ENCODE measurements at places on chromosomes 12 and 14.

- no peak for DNase-seq
These were observed 7.0 kb downstream of the PTPN11 start for GRCh38 chr12:112425582-112426382.

DNA sequence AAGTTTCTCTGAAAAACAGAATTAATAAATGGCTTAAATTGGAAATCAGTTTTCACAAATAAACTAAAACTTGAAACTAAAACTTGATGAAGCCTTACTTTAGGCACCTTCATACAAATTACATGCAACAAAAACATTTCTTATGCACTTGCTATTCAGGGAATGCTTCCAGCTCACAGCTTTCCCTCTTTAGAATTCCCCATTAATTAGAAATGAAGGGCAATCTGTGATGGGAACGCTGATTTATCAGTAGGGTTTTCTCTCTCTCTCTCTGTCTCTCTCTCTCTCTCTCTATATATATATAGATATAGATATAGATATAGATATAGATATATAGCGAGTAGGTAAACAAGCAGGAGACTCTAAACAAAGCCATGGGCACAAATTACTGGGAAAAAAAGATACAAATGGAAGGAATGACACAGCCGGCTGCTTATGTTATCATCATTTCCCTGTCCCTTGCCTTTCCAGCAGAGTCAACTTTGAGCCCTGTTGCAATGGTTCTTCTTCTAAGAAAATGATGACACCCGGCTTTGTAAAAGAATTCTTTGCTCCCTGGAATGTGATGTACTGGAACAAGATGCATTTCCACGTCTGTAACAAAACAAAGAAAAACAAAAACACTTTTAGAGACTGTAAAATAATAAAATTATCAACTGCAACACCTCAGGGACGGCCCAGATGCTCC is 1121.6 kb upstream of the TMEM132C start:
- no peak for DNase-seq

- no peak for DNase-seq
These were observed 451.4 kb upstream of the PDE3A start for GRCh38 chr12:19916974-19917373.

- no peak for DNase-seq
These were observed 50.4 kb upstream of the EML1 start for GRCh38 chr14:99742509-99743487.

GRCh38 chr14:71403656-71404055 is 496.4 kb downstream of the PCNX1 start:
- DNase-seq, result peak; percentile 13

- no peak for DNase-seq
These were observed 25.4 kb downstream of the CHST11 start for GRCh38 chr12:104482113-104482512.

DNA sequence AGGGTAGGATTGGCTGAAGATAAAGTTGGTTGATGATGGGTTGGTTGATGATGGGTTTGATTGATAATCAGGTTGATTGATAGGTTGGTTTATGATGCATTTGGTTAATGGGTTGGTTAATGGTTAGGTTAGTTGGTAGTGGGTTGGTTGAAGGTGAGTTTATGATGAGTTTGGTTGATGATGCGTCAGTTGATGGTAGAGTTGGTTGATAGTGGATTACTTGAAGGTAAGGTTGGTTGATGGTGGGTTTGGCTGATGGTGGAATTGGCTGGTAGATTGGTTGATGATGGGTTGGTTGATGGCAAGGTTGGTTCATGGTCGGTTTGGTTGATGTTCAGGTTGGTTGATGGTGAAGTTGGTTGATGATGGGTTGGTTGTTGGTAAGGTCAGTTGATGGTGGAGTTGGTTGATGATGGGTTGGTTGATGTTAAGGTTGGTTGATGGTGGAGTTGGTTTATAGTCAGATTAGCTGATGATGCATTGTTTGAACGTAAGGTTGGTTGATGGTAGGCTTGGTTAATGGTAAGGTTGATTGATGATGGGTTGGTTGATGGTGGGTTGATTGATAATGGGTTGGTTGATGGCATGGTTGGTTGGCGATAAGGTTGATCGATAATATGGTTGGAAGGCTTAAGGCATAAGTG is 146.4 kb downstream of the ADGRD1 start:
- no peak for DNase-seq

DNA sequence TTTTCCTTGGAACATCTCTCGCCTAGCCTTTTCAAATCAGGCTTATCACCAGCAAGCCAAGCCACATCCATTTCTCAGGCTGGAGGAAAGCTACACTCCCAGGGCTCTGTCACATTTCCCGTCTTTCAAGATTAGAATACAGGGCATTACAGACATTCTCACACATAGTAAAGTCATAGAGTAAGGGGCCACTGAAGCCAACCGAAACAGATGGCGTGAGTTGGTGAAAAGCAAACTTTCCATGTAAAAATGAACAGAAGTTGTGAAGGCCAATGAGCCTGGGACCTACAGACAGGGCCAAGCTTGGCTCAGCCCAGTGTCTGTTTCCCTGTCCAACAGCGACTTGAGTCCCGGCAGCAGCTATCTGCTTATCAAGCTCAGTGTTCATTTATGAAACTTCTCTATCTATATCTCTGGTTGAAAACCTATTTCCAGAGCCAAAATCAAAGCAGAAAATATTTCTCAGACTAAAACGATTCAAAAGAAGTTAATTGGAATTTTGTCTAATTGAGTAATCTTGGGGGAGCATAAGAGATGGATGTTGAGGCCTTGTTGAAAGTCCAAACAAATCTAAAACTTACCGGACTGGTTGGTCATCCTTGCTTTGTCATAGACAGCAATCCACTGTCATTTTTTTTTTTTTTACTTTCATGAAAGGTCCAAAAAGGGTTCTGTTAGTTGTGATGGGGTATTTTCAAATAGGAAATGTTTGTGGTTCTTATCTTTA is 105.6 kb downstream of the DAAM1 start:
- DNase-seq, result no peak

- no peak for DNase-seq
These were observed 52.0 kb downstream of the PIK3C2G start for GRCh38 chr12:18313306-18313705.

DNA sequence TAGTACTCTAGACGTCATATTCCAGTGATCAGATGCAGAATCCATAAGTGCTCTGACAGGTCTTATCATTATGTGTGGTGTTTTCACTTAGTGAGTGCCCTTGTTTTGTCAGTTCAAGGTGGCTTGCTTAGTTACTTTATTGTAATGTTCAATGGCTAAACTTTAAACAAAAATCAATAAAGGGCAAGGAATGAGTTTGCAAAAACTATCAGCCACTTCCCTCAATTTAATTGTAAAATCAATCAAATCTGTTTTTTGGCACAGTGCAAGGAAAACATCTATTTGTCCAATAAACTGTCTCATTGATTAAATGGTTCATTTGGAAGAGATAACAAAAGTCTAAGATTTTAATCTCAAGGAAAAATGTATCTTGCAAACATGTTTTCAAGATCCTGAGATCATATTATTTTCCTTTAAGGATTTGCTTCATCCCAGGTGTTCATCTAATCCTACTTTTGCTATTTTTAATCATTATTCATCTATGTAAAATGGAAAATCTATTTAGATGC is 59.6 kb upstream of the EEA1 start:
- DNase-seq, result no peak

DNA sequence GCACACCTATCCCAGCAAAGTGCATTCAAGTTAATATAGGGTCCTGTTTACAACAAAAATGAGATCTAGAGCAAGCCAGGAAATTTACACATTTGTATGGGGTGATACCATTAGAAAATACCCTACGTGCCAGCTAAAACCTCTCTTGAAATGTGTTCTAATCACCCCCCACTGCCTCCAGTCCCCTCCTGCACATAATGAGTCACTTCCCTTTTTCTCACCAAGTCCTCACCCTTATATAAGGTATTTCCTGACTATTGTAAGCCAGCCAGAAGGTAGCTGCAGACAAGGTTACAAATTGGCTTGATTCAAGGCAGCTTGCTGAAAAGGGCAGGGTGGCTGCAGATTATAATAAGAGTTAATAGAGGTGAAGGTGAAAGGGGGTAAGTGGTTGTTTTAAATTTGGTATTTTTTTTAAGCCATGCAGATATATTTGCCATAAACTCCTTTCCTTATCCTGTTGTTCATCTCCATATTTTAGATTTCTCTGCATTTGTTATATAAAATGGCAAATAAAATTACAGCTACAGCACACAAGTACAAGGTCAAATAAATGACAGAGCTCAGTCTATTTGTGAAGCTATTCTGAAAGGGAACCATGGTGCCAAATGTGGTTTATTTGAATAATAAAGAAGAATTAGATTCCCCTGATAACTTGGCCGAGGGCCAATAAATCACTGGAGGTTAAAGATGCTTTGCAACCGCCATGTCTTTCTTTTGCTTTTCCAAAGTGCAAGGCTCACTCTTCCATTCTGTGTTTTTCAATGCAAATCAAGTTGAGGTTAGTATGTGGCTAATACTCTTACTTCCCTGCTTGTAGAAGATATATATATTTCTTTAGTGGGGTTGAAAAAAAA is 385.9 kb downstream of the EGLN3 start:
- no peak for DNase-seq

DNA sequence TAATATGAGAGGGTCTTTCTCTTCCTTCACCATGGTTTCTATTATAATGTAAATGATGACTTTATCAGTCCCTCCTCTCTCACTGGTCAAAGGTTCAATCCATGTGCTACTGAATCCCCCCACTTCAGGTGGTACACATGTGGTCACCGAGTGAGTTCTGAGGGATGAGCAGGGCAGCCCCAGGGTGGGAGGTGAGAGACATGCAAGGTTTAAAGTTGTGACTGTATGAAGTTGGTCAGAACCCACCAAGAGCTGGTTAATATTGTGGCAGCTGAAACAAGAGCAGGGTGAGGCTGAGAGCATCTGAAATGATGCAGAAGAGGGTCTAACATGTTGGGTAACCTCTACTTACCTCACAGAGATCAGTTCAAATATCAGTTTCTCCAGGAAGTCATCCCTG is 444.7 kb upstream of the FBXO33 start:
- DNase-seq, result no peak

DNA sequence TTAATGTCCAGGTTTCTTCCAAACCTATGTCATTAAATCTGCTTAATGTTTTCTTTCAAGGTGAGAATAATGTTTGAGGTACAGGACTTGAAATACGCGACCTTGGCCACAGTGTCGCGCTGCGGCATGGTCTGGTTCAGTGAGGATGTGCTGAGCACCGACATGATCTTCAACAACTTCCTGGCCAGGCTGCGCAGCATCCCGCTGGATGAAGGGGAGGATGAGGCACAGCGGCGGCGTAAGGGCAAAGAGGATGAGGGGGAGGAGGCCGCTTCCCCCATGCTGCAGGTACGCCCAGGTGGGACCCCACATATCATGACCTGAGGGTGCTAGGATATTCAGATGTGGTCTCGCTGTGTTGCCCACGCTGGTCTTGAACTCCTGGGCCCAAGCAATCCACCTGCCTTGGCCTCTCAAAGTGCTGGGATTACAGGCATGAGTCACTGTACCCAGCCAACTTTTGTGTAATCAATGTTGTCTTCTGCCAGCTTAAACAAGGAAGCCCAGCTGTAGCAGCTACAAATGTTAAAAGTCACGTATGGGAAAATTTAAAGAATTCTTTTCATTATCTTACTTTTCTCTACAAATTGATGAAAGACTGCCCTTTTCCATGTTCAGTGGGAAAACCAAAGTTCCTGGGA is 50.8 kb downstream of the DYNC1H1 start:
- no peak for DNase-seq

- DNase-seq, result no peak
These were observed 3.4 kb downstream of the PLBD2 start for GRCh38 chr12:113361574-113362370.

- DNase-seq, result peak; percentile 27
These were observed 342.7 kb downstream of the CACNA1C start for GRCh38 chr12:2395354-2395977.

DNA sequence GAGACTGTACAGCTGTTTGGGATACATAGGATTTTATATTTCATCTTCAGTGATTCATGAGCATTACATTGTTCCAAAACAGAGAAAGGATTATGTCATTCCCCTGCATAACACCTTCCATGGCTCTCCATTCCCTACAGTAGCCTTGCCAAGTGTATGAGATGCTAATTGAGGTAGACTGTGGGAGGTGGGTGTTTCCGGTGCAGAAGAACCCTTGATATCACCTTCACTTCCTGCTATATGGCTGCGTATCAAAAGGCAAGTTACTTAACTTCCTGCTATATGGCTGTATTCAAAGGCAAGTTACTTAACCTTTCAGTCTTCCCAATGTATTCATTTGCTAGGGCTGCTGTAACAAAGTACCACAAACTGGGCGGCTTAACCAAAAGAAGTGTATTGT is 11.2 kb downstream of the FAR2 start:
- DNase-seq, result no peak

DNA sequence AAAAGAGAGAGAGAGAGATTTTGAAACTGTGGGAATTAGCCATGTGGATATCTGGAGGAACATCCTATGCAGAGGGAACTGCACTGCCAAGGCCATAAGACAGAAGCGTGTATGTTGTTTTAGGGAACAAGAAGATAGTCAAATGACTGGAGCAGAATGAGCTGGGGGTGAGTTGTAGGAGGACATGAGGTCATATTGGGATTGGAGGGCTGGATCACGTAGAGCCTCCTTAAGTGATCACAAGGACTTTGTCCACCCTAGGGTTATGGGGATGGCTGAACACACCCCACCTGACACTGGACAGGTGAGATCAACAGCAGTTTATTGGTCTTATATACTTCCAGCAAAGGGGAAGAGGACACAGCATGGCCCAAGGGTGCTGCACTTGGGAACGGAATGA is 8.2 kb upstream of the CGRRF1 start:
- no peak for DNase-seq

DNA sequence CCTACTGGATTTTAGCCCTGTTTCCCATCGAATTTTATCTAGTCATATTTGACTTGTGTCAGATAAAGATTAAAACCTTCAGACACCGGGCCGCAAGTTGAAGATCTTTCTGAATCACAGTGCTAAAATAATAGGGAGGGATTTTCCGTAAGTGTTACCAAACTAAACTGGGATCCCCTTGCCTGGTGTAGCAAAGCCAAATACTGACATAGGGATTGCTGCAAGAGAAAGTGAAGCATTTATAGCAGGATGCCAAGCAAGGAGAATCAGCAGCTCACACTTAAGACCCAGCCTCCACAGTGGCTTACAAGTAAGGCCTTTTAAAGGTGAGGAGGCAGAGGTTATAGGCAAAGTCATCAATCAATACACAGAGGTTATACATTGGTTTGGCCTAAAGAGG is 147.4 kb downstream of the AKAP6 start:
- DNase-seq, result no peak

DNA sequence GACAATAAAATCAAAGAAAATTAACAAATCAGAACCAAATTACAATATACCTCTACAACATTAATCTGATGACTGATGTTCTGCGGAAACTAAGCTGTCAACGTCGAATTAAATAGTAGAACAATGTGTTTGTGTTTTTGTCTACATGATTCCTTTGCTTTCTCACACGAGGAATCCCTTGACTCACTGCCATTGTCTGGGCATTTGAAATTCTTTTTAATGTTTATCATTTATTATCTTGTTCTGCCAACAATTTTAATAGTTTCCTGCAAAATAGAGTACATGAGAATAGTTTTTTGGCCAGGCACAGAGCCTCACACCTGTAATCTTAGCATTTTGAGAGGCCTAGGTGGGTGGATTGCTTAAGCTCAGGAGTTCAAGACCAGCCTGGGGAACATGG is 76.6 kb upstream of the KRAS start:
- DNase-seq, result no peak

GRCh38 chr12:95674163-95674562 is 116.4 kb downstream of the NTN4 start:
- no peak for DNase-seq
